ENCODE measurements at places on chromosomes 4 and X.

DNA sequence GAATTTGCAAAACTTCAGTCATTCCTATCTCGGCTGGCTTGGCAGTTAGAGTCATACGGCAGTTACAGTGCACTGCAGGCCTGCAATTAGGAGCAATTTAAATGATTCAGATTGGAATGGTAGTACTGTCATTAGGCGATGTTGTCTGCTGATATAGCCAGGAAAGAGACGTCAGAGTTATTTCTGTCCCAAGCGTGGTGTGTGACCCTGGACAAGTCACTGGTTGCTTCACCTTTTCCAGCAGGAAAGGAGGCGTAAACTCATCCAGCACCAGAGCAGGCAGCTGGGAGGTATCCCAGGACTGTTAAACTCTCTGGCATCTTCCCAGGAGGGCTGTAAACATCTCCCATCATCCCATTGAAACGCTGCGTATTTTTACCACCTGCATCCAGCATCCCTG lies 836 bp upstream of the LNX1 start:
- DNase-seq: no peak

- no peak for DNase-seq
These were observed 14.1 kb upstream of the SEC24D start for GRCh38 chr4:118849867-118850487.

- no peak for DNase-seq
These were observed 335.2 kb downstream of the PCDH10 start for GRCh38 chr4:133484287-133484686.

GRCh38 chr4:110621839-110622751 lies 782 bp downstream of the PITX2 start:
- DNase-seq: no peak

GRCh38 chr4:1959104-1959384 lies 49.7 kb downstream of the NELFA start:
- no peak for DNase-seq

DNA sequence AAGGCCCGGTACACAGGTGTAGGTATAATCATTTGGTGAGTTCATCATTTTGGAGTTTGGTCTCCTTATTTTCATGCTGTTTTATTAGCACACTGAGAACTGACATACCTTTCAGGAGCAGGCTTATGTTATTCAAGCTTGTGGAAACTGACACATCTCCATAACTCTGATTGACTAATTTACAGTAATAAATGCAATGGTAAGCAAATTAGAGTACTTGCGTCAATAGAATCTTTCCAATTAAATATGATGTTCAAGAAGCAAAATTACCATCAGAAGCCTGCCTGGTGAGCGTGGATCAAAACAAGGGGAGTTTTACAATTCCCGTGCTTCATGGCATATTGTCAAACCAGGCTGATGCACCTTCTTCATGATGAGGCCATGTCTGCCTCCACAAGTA lies 210.7 kb upstream of the GPRIN3 start:
- DNase-seq: no peak

DNA sequence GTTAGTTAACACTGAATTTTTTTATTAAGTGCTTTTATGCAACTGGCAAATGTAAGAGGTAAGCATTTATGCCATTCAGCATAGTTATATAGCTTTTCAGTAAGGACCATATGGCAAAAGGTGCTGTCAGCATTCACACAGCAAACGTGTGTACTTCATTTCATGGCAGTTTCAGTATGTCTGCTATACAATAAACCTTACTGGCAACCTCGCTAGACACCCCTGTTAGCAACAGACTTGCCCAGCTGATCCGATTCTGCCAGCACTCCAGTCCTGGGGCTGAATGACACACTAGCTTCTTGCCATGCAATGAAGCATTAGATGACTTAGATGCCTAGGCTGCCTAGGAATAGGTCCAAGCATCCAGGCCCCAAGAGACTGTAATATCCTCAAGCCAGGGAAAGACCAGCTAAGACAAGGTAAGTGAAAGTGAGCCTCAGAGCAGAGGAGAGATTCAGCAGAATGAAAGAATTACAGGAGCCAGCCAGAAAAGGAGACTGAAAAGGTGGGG lies 47.3 kb upstream of the DOCK11 start:
- DNase-seq: no peak

- DNase-seq: no peak
These were observed 29.6 kb downstream of the SPARCL1 start for GRCh38 chr4:87499403-87500091.

- DNase-seq: no peak
These were observed 44.6 kb upstream of the HGFAC start for GRCh38 chr4:3397128-3397527.

- DNase-seq: no peak
These were observed 391.0 kb downstream of the RAB28 start for GRCh38 chr4:13093170-13093569.

DNA sequence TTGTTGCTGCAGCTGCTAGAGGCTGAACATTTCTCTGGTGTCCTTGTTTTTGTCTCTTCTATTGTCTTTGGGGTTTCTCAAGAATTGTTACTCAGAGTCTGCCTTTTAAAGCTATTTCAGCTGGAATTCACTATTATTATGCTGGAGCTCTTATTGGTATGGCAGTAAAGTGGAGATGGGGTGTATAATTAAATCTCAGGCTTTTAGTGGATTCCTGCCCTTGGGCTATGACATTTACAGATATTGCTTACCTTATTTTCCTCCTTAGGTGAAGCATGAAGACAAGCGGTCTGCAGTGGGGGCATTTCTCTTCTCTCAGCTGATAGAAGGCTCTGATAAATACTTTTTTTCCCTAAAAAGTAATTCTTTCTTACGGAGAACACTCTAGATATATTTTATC lies 1656.6 kb upstream of the IGFBP7 start:
- DNase-seq: no peak

- no peak for DNase-seq
These were observed 30.1 kb downstream of the NEIL3 start for GRCh38 chr4:177339477-177340374.

DNA sequence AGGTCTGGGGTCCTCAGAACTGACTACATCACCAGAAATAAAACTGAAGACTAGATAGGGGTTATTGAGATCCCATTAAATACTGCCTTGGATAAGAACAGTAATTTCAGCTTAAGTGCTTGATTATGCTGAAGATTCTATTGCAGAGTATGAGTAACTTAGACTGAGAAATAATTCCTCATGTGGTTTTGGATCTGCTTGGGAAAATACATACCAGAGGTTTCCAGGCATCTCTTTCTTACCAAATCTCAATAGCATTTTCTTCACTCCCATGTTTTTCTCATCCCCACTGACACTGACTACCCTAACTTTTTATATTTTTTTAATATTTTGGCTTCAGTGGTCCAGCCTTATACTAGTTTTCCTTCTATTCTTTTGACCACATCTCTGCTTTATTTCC lies 92.0 kb upstream of the TEX13D start:
- no peak for DNase-seq

GRCh38 chrX:37817579-37817978 lies 29.8 kb downstream of the DYNLT3 start:
- DNase-seq: no peak

DNA sequence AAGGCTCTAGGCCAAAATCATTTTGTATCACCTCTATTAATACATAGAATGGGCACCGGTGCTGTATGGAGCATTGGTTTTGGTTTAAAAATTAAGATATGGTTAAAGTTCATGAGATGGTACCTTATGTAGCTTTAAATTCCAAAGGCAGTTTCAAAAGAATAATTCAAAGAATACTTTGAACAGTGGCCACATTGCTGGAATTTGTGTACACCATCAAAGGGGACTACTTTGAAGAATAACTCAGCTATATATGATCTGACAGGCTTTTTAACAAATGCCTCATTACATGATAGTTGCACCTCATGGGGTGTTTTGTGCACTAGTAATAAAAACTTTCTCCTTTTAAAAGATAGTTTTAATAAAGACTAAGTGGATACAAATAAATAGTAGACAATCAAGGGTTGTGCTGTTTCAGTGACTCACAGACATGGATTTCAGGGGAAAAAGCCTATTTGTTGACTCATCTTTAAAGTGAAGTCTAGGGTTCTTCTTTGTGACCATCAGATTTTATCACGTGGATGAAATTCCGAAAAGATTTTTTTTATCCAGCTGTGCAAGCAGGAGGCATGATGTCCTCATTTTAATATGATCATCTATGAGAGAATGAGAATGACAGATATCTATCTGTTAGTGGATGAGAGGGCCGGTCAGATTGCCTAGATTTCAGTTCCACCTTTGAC lies 12.8 kb downstream of the MTM1 start:
- DNase-seq: no peak

DNA sequence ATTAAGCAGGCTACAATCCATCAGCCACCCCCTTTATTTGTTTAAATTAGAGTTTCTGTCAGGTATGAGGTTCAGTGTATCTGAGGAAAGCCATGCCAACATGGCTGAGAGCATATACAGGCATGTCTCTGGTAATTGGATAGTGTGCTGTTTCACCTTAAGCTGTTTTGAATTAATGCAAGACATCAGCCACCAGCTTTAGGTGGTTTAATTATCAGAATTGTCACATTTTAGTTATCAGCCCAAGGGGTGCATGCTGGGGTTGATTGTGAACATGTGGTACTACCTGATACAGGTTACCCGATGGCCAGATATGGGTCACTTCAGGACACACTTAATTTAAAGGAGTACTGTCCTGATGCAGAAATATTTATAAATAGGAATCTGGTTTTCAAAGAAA lies 353.2 kb upstream of the TENM3 start:
- no peak for DNase-seq

DNA sequence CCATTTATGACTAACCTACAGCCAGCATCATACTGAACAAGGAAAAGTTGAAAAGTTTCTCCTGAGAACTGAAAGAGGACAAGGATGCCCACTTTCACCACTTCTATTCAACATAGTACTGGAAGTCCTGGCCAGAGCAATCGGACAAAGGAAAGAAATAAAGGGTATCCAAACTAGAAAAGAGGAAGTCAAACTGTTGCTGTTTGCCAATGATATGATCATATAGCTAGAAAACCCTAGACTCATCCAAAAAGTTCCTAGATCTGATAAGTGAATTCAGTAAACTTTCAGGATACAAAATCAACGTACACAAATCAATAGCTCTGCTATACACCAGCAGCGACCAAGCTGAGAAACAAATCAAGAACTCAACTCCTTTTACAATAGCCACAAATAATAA lies 64.5 kb downstream of the CENPC start:
- DNase-seq: no peak

- no peak for DNase-seq
These were observed 16.5 kb downstream of the ADH6 start for GRCh38 chr4:99202536-99202935.

DNA sequence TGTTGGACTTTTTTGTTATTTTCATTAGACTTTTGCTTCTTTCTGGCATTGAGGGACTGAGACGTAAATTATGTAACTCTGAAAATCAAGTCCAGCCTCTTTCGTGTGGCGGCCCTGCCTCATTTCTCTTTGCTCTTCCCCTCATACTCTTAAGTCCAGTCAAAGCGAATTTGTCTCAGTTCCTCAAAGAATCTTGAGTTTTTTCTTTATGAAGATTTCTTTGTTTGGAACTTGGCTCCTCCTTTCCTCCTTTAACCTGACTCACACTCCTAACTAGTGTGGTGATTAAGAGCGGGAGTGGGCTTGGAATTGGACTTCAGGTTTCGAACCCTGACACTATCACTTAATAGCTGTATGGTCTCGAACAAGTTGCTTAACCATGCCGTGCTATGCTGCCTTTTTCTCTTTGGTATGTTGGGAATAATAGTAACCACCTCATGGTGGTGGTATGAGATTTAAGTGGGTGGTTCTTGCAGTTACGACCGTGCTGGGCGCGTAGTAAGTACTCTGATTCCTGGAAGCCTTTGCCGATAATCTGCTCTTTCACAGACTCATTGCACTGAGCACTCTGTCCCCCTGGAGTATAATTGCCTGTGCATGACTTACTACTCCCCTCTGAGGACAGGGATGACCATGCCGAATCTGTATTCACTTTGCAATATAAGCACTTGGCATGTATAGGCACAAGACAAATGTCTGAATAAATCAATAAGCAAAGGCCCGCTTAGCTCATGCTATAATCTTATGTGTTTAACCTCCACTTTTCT lies 19.1 kb downstream of the FNIP2 start:
- no peak for DNase-seq

GRCh38 chr4:70666369-70666768 lies at the start of gene JCHAIN:
Gene JCHAIN (minus strand): TSS chr4:70666508. CDS start chr4:70666490, 18 bp downstream.
- no peak for DNase-seq

GRCh38 chrX:87005183-87005582 lies 512.4 kb upstream of the KLHL4 start:
- DNase-seq: no peak

DNA sequence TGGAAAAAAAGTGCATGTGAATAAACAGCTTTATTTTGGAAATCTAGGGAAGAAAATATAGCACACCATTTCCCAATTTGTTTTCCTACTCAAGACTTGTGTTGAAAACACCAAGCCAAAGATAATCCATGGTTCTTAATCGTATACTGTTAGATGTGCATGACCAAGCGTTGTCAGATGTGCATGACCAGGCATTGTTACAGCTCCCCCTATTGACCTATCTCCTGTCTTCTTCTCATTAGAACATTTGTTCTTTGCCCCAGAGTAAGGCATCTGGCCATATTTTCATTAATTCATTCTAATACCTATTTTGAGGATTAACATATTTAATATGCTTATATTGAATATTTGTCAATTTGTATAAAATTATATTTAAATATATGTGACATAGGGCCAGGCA lies 14.4 kb upstream of the VCX start:
- DNase-seq: no peak
